ENCODE measurements at places on chromosomes 7 and 10.

DNA sequence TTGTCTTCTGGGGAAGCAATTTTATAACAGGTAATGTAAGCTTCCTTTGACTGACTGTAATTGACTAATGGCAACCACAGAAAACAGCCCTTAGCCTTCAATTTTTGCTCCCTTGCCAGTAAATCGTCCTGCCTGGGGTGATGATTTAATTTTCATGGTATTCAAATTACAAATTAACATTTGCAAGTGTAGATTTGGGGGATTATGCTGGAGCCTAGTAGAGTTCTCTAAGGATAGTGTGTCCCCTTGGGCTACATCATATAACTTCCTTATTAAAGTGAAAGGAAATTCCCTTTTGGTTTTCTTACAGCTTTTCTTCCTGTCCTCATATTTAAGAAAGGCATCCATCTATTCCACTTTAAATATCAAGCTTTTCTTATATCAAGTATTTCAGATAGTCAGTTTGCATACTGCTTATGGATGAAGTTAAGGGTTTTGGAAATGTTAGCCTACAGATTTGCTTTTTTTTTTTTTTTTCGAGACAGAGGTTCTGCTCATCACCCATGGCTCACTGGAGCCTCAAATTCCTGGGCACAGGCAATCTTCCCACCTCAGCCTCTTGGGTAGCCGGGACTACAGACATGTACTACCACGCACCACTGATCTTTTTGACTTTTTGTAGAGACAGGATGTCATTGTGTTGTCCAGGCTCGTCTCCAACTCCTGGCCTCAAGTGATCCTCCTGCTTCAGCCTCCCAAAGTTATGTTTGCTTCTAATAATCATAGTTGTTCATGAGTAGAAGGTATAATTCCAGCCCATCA is 35.9 kb upstream of the HDAC9 start:
- DNase-seq, result no peak

- no peak for DNase-seq
Observed at GRCh38 chr7:112500619-112501018, 19.8 kb downstream of the LSMEM1 start.

DNA sequence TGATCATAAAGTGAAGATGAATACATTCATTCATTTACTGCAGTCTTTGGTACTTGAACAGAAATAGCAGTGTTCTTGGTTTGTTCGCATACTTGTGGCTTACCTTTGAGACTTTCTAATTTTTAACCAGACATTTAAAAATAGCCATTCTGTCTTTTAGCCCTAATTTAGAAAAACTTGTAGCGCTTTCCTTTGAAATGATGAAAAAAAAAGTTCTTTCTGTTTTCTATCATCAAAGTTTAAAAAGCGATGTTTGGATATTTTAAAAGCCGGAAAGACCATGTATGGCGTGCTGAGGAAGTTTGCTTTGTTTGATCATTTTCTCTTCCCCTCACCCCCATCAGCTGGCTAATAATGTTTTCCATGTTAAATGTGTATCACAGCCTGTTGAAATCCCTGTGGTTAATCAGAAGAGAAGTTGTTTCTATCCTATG is 116.3 kb downstream of the CUX1 start:
- DNase-seq, result no peak

DNA sequence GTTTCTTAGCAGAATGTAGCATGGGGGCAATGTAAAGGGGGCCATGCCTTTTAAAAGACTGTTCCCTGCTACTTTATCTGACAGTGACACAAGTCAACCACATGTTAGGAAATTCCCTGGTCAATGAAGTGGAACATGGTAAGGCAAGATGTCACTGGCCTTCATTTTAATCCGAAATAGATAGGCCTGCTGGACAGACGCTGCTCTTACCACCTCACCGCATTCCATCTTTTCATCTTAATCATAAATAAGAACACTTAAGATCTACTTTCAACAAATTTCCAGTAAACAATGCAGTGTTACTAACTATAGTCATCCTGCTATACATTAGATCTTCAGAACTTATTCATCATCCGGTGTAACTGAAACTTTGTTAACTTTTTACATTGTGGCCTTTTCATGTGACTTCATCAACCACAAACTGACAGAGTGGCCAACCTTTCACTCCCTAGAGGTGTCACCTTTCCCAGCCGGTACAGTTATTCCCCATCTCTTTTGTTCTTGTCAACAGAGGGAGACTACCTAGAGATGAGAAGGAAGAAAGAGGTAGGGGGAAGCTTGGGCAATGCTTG is 15.6 kb downstream of the ASB4 start:
- DNase-seq, result no peak

GRCh38 chr10:71009126-71009525 is 120.8 kb upstream of the PCBD1 start:
- no peak for DNase-seq

- DNase-seq, result no peak
Observed at GRCh38 chr10:128804411-128804810, 662.6 kb upstream of the MGMT start.

DNA sequence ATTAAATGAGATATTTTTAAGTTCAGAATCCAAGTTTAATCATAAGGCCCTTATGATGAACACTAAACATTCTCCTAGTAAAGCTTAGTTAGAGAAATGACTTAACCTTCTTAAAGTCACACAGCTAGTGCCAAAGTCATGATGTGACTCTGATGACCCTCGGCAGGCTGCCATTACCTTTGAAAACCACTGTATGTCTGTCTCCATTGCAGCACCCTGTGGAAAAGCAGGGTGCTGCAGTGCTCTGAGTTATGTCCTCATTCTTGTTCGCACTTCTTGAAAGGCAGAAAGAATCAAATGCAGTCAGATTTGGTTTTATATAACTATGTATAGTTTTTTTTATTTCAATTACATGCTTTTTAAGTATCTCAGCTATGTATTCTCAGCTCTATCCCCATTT is 105.0 kb downstream of the PHTF2 start:
- DNase-seq, result no peak

DNA sequence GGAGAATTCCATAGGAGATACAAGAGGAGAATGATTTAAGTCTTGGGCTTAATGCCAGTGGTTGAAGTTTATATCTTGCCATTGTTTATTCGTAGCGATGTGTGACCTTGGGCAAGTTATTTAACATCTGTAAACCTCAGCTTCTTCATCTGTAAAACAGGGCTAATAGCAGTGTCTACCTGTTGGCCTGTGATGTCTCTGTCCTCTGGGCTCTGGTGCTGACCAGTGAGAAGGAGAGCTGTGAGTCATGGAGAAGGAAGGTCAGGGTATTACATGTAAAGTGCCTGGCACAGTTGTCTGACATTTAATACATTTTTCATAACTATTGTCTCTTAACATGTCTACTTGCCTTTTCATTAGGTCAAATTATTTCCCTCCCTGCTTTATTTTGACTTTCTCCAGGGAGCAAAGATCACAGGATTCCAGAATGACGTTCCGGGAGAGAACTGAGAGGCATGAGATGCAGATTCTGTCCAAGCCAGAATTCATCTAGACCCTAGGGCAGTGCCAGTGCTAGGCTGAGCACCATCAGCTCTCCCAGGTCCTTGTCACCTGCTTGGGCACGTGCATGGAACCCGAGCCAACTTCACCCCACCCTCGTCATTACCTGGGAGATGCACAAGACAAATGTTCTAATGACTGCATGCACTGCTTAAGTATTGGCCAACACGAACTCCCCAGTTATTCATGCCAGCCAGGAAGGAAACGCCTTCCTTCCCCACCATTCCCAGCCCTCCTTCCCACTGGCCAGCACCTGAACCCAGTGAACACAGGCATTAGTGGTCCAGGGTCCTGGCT is 187.9 kb downstream of the DPY19L1 start:
- no peak for DNase-seq

GRCh38 chr10:86756511-86757112 is at the start of gene BMPR1A:
Gene BMPR1A (plus strand): TSS chr10:86756619. CDS start chr10:86876019, 119,400 bp downstream.
- no peak for DNase-seq

DNA sequence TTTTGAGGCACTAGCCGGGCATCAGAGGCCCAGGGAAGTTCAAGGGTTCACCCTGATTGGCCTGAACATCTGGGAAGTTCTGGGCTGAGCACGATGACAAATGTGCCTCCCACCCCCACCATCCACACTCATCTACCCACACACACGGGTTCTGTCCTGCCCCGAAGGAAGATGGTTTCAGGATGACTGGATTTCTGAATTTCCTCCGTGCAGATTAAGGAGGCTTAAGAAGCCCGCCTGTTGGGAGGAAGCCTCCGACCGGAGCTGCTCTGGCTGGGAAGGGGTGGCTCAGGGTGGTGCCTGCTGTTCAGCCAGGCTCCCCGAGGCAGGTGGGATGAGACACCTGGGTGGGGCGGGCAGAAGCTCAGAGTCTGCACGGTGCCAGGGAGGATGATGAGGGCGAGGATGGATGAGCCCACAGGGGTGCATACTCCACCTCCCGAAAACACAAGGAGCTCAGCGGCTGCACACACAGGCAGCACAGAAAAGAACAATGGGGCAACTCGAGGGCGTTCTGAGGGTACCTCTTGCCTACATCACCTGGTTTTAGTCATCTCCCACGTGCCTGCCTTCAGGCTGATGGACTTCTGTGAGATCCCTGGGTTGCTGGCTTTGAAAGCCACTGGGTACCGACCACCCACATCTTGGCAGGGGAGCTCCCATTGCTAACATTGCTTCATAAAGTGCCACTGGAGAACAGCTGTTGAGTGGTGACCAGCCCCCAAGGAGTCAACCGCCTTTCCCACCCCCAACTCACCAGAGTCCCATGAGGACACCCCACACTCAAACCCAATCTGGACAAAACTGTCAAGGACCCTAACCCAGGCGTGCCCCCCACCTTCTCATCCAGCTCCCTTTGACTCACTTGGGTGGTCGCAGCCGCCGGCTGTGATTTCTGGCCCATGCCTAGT is 41.2 kb downstream of the CALML3 start:
- DNase-seq, result no peak

GRCh38 chr7:95209276-95209675 is 115.1 kb downstream of the PON1 start:
- no peak for DNase-seq

GRCh38 chr7:26291699-26292538 is at the start of gene SNX10:
Gene SNX10 (plus strand): TSS chr7:26291862. CDS start chr7:26346443, 54,581 bp downstream.
- DNase-seq, result peak; percentile 50

DNA sequence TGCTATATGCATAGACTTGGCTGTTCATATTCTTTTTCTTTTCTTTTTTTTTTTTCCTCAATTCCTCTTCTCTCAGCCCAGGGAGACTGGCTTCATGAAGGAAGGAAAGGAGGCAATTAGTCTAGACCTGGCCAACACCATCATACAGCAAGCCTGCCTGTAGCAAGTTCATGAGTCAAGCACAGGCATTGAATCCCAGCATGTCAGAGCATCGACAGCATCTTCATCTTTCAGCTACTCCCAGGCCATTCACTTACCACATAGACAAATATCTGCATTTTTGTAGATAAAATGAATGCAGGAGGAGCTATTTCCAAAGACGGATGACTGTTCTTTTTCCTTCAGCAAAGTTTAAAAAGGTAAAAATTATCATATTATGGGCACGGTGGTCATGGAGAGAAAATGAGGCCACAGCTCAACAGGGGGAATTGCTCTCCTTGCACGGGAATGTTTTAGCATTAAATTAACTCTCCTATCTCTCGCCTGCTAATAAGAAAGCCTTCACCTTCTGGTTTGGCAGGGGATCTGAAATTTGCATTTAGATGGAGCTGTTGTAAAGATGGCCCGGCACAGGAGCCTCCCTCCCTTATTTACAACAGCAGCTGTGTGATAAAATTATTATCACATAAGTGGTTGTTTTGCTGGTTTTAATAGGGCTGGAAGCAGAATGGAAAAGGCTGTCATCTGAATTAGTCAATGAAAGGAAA is 626.5 kb upstream of the AUTS2 start:
- DNase-seq, result no peak
